ENCODE measurements at places on chromosomes 5 and 9. TPM values are rescaled to one million over a fixed set of nuclear protein-coding genes. Genes with fewer than 3 reads are reported as not detected.

The CDH9 gene
- total RNA-seq, result not detected

The LCN15 gene
- not detected for total RNA-seq

- DNase-seq, result peak; percentile 85
Observed at GRCh38 chr5:178232124-178232919, at the start of gene PHYKPL. PHYKPL (minus strand) TSS chr5:178232802; CDS start chr5:178232550, 252 bp downstream.

- DNase-seq, result no peak
Observed at GRCh38 chr5:68170826-68171558, 44.6 kb upstream of the PIK3R1 start.

DNA sequence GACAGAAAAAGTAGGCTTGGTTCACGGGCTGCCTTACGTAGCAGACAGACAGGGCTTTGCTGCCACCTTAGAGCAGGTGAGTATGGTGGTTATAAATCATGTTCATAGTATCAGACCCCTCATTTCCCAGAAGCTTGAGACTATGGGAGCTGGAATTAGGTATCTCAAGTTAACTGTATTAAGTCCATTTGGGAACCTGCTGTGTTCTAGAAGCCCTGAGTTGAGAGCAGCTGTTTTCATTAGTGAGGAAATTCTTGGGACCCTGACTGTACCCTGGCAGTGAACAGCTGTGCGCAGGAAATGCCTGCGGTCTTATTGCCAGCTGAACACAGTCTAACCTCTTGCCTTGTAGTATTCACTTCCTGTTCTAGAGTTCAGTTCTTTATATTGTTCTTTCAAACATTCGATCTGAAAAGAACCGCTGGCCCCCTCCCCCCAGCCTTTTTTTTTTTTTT, 29.8 kb downstream of the UGCG start:
- DNase-seq, result no peak

The NUTM2F gene
- total RNA-seq, result not detected

- no peak for DNase-seq
Observed at GRCh38 chr9:13332571-13332970, 53.1 kb upstream of the MPDZ start.

The RAD50 gene
- total RNA-seq, result 29.9 TPM

DNA sequence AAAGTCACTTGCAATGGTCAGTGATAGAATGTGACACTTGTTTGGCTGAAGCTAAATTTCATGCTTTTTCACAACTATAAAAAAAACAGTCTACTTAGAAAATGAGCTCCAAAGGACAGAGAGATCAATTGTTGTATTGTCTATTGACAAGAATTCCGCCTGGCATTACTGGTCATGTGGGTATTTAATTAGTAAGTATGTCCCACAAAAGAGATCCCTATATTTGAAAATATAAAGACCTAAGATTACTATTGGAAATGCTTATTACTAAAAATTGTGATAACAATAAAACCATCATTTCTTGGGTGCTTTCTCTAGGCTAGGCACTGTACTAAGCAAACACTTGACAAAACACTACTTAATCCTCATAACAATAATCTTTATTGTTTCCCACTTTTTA, 745.2 kb upstream of the C9orf72 start:
- no peak for DNase-seq

GRCh38 chr9:33131790-33132772, 35.1 kb downstream of the B4GALT1 start:
- no peak for DNase-seq

The SIMC1 gene
- total RNA-seq, result 13.7 TPM

The FYB1 gene
- 45.8 TPM for total RNA-seq

The GARIN3 gene
- not detected for total RNA-seq

DNA sequence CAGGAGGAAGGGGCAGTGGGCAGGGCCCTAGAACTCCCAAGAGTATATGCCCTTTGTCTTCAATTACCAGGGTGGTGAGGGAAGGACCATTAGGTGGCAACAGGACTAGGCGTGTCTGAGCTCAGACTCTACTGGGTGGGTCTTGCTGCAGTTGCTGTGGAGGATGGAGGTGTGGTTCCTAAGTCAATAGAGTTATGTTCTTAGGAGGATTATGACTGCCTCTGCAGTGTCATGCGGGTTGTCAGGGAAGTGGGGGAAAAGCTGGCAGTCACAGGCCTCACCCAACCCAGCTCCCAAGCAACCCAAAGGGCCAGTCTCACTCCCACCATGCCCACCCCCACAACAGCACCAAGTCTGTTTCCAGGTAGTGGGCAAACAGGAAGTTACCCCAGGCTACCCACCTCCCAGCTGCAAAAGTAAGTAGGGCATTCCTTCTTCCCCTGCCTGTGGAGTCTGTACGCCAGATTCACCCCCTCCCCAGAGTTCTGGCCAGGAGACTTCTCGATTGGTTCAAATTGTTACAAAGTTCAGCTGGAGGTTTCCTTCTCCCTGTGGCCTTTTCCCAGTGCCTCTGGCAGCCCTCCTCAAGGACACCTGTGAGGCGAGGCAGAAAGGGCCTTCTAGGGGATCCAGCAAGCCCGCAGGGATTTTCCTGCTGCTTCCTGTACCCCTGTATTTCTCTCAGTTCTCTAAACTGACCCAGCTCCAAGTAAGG, 145.3 kb downstream of the HINT1 start:
- no peak for DNase-seq

DNA sequence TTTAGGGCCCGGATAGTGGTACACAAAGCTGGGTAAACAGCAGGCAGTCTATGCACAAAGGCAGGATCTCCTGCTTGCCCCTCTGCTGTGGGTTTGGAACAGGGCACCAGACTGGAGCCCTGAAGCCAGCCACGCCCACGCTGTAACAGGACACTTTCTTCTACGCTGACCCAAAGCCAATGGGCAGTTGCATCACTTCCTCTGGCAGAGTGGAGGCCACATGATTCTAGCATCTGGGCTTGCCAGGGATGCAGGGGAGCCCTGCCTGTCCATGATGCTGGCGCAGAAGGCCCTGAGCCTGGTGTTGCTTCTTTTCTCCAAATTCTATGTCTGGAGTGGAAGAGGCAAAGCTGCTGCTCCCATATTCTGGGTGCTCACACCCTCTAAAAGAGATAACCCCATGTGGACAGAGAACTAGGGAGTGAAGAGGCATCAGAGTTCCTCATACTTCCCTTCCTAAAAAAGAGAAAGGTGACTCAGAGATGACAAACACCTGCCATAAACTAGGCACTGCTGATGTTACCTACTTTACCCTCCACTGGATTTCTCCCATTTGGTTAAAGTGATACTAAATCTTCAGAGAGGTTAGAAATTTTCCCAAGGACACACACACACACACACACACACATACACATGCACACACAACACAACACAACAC, 260.3 kb upstream of the KLF4 start:
- peak; percentile 93 for DNase-seq

GRCh38 chr5:15439801-15440200, 60.2 kb upstream of the FBXL7 start:
- no peak for DNase-seq

DNA sequence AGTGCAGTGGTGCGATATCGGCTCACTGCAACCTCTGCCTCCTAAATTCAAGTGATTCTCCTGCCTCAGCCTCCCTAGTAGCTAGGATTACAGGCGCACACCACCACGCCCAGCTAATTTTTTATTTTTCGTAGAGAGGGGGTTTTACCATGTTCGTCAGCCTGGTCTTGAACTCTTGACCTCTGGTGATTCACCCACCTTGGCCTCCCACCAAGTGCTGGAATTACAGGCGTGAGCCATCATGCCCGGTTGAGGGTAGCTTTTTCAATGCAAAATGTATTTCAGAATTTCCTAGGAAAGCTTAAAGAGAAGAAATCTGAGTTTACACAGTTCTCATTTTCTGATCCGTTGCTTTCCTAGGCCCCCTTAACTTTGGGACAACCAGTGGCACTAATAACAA, 15.7 kb downstream of the BDP1 start:
- no peak for DNase-seq

The PCDH12 gene
- 8.0 TPM for total RNA-seq

The OR1Q1 gene
- not detected for total RNA-seq

The CATSPER3 gene
- total RNA-seq, result 0.63 TPM

The FGF10 gene
- 11.3 TPM for total RNA-seq

GRCh38 chr5:150021491-150022157, 21.1 kb downstream of the HMGXB3 start:
- DNase-seq, result peak; percentile 58

GRCh38 chr5:154470137-154470536, 7.9 kb downstream of the HAND1 start:
- DNase-seq, result no peak

The TMOD1 gene
- 56.6 TPM for total RNA-seq

DNA sequence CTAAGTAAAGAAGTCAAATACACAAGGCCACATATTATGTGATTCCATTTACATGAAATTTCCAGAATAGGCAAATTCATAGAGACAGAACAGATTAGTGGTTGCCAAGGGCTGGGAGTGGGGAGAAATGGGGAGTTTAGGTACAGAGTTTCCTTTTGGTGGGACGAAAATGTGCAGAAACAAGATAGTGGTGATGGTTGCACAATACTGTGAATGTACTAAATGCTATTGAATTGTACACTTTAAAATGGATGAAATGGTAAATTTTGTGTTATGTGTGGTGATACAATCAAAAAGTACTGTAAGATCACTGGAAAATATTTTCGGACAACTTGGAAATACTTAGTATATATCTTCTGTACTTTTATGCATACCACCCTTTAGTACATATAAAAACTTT, 15.0 kb downstream of the ECM2 start:
- no peak for DNase-seq

The SLC46A2 gene
- not detected for total RNA-seq

- no peak for DNase-seq
Observed at GRCh38 chr9:96859461-96860198, 5.3 kb upstream of the ZNF782 start.

DNA sequence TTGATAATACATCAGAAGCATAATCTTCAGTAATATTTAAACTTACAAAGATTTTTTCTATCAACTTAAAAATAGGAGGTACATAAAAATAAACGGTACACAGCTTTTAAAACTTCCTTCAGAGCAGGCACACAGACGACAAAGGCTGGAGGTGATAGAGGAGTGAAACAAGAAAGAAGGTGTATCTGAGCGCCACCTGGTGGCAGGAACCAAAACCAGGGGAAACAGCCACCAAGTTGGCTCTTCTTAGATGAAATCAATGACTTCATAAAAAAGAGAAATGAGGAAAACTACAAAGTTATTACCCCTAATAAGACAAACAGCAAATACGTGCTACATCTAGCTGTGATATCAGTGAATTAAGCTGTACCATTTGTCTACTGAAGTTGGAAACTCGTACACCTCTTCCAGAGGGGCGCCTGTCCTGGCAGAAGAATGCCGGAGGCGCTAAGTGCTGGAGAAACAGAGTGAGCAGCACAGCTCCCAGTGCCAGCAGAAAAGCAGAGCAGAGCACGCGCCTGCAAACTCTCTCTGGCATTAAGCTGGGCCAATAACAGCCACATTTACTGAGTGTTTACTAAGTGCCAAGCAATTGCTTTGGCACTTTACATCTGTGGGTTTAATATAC, 85.9 kb downstream of the SETX start:
- peak; percentile 86 for DNase-seq

DNA sequence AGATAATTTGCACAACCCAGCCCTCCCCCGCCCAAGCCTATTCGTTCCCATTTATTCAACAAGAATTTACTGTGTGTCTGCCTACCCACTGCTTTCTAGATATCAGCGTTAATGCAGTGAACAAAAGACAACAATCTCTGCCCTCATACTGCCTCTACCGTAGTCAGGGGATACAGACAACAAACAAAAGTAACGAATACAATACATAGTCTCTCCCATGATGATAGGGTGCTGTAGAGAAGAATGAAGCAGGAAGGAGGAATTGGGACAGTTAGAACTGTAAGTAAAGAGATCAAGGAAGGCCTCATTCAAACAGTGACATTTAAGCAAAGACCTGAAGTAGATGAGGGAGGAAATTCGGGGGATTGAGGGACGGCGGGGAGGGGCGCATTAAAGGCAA, 1.7 kb downstream of the GFM2 start:
- no peak for DNase-seq

GRCh38 chr9:106481013-106481609, 381.9 kb upstream of the ZNF462 start:
- no peak for DNase-seq

Measured in aorta (tissue), 5 donors.